ENCODE measurements at places on chromosomes 16 and 17.
A peak's percentile ranks its signal among the peaks of the same experiment; 100 is the strongest.

- DNase-seq: peak; percentile 19
Measured at GRCh38 chr16:75471723-75472633, 7.5 kb upstream of the TMEM170A start.

DNA sequence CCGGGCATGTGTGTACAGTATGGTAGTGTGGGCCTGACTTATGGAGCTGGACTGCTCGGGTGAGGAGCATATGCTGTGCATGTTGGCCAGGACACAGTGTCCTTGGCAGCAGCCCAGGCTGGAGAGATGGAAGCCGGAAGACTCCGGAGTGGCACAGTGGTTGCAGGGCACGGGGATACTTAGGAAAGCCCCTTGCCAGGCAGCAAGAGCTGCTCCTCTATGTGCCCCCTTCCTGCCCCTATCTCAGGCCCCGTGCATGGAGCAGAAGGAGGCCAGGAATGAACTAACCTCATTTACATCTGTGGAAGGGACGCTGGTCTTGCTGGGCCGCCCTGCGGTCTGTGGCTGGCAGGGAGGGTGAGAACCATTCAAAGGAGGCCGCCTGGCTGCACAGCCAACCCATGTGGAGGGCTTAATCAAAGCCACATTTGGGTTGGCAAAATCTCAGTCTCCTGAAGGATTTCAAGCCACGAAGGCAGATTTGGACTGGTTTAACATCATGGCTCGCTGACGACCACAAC is 32.2 kb upstream of the RCVRN start:
- DNase-seq: no peak

- peak; percentile 52 for DNase-seq
Measured at GRCh38 chr17:75404731-75405364, 630 bp downstream of the GRB2 start.

DNA sequence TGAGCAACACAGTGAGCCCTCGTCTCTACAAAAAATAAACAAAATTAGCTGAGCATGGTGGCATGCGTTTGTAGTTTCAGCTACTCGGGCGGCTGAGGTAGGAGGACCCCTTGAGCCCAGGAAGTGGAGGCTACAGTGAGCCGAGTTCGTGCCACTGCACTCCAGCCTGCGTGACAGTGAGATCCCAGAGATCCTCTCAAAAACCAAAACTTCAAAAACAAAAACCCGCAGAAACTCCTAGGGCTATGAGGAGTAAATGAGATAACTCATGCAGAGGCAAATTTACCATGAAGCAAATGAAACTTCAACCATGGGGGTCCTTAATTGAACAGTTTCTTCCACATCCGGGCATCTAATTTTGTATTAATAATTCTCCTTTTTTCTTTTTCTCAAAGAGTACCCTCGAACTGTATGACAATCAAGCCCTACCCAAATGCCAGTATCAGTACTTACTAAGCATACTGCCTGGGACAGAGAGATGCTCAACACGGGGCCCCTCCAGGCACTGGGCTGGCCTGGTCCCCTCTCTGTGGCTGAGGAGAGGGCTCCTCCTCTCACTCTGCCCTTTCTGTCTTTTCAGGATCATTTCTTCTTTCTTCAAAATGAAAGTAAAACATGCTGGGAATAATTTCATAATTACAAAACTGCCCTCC is 789 bp upstream of the PIPOX start:
- DNase-seq: no peak

DNA sequence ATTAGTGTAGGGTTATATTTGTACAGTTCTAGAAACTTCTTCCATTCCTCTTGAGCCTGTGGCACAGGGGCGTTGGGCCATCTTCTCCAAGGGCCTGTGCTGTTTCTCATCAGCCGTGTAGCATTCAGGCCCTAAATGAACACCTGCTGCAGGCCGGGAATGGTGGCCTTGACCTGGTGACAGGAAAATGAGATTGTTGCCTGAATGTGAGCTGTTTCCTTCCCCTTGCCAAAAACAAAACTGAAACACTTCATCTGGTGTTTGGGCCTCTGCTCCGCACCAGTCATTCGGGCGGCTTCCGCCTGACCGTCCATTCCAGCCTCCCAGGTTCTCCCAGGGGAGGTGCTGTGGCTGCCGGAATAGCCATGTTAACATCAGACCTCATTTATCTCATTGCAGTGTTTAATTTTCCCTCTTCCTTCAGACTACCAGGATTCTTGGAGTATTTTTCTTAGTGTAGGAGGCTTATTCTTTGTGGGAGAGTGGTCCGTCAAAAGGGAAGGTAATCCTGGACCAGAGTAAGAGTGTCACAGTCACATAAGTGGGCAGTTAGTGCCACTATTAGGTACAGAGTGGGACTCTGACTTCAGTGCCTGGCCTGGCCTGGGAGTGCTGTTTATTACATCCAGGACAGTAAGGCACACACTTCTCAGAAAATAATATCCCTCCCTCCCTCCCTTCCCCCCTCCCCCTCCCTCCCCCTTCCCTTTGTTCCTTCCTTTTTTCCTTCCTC is 61.9 kb downstream of the WWP2 start:
- no peak for DNase-seq

GRCh38 chr17:61253362-61253761 is 146.3 kb upstream of the TBX2 start:
- DNase-seq: no peak

Measured in activated T-helper 2 cell treated with anti-CD3 and anti-CD28 coated beads, Interferon-gamma antibody, Interleukin-2, Interleukin-4, amounts not matched to agents 10 μg/mL and 5 μg/mL and 100 μg/mL, durations not matched to agents 14 hours and 24 hours and 36 hours (primary cell).